ENCODE measurements at places on chromosomes 2 and 18.

DNA sequence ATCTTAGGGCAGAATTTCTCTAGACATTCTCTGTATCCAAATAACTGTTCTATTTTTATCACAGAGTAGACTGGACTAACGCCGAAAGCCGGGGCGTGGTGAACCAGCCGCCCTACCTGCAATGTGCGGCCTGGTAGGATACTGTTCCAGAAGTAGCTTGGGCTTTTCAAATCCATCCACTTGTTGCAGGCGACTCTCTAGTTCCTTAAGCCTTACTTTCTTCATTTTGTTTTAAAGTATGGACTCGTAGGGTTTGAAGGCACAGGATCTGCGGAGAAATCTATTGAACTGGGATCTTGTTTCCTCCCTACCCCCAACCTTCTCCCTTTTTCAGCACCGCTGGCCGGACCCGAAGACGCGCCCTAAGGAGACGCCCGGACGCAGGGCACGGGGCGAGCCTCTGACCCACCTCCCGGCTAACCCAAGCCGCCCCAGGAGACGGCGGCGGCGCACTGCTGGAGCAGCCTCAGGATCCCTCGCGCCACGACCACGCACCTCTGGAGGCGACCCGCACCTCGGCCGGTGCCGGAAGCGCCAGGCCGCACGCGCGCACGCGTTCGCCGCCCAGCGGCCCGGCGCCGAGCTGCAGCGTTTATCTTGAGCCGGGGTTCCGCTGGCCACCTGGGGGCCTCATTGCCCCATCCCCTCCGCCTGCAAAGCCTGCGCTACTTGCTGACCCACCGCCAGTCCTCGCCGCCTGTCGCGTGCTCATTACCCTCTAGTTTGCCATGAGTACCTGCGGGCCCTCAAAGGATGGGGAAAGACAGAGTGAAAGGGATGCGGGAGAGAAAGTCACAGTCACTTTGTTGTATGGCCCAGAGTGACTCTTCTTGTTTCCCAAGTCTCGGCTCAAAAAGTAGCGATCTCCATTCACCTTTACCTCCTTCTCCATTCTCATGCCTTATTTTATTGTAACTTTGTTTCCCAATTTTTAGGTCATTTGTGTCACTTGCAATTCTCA, at the start of gene METTL5:
Gene METTL5 (minus strand): TSS at position 533 of the 961 bp plus-strand sequence. CDS start 308 bp downstream, at position 225.
- DNase-seq = peak; percentile 84

DNA sequence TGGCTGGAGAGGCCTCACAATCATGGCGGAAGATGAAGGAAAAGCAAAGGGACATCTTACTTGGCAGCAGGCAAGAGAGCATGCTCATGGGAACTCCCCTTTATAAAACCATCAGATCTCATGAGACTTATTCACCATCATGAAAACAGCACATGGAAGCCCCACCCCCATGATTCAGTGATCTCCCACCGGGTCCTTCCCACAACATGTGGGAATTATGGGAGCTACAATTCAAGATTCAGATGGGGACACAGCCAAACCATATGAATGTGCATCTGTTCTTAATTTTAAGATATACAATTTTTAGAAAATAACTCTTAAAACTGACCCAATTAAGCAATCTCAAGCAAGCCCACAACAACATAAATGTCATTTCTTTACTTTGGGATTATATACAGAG, 12.6 kb downstream of the C18orf63 start:
- no peak for DNase-seq

DNA sequence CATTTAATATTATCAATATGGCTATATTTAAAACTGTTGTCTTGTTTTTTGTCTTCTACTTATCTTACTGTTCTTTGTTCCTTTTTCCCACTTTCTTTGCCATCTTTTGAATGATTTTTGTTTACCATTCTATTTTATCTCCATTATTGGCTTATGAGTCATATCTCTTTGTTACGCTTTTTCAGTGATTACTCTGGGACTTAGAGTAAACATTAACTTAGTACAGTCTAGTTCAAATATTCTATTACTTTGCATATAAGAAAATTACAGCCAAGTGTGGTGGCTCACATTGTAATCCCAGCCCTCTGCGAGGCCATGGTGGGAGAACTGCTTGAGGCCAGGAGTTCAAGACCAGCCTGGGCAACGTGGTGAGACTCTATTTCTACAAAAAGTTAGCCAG, 26.1 kb downstream of the ADCY3 start:
- no peak for DNase-seq

DNA sequence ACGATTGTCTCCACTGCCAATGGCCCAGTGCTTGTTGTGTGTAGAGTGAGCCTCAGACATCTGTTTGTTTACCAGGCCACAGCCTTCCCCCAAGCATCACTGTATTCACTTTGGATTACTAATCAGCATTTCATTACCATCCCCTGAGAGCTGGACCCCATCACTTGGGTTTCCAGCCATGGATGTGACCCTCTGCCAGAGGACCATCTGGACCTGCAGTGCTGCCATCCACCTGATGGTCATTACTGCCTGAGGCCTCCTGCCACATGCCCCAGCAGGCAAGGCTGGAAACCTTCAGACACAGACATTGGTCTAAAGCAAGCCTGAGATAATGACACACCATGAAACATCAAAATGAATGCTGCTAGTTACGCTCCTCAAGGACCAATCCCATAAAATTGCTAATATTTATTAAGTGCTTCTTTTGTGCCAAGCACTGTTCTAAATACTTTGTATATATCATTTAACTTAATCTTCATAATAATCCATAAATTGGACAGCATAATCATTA, 2096.3 kb upstream of the CELF4 start:
- no peak for DNase-seq

DNA sequence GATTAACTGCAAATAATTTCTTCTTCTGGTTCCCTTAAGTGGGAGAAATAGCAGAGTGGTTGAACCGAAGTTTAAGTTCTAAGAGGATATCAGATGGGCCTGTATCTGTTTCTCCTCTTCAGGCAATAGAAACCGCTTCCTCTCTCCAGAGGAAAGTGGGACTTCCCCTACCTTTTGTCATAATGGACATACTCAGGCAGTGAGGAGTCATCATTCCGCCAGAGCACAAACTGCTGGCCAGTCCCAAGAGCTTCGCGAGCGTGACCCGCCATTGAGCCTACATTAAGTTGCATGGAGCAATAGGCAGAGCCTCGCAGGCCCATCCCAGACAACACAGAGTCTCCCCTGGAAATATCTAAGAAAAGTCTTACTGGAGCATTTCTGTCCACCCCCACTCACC, 158.9 kb downstream of the LDLRAD4 start:
- no peak for DNase-seq

DNA sequence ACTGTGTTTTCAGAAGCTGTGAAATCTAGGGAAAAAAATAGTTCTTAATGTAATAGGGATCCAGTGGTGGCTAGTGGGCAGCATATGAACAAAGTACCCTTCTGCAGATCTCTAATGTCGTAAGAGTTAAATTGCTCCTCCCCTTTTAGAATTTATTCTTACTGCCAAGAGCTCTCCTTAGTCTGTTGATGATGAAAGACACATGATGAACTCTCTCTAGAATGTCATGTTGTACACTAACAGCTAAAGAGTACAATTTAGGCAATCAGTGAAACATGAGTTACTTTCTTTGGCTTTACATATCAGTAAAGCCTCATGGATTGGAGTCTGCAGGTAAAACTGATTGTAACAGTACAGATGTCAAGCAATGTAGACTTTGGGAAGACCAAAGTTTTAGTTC, 84.2 kb downstream of the SLC39A10 start:
- DNase-seq = no peak

GRCh38 chr2:40096360-40096759, 317.3 kb upstream of the THUMPD2 start:
- DNase-seq = no peak

GRCh38 chr2:165706960-165707487, 87.0 kb downstream of the GALNT3 start:
- DNase-seq = no peak

- DNase-seq = no peak
Observed at GRCh38 chr2:200383380-200384110, 77.1 kb downstream of the SPATS2L start.

DNA sequence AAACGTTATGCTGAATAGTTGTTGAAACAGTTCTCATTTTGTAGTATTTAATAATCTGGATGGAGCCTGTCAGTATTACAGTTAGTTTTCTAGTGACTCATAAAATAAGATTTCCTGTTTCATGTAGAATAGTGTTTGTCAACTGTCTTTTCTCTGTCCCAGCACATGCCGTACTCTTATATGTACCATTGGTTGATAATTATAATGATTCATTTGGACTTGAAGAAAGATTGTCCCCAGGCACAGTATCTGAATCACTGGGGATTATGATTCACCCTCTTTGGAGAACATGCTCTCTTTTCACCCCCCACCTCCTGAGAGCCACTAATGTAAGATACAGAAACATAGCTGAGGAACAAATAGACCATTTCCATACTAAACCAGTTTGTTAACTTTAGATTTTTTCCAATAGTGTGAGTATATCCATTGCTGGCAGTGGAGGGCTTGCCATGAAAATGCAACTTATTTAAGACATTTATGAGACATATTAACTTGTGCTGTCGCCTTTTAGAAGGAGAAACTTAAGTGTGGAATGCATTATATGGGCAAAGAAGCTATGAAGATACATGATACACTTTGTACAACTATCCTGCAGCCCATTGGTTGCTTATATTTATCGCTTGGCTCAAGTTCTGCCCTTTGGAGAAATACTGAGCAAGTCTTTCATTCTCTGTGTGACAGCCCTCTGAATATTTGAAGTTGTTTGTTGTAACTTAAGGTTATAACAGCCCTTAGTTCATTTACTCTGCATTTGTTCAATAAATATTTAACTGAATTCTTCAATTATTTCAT, 12.4 kb downstream of the COPS8 start:
- no peak for DNase-seq

DNA sequence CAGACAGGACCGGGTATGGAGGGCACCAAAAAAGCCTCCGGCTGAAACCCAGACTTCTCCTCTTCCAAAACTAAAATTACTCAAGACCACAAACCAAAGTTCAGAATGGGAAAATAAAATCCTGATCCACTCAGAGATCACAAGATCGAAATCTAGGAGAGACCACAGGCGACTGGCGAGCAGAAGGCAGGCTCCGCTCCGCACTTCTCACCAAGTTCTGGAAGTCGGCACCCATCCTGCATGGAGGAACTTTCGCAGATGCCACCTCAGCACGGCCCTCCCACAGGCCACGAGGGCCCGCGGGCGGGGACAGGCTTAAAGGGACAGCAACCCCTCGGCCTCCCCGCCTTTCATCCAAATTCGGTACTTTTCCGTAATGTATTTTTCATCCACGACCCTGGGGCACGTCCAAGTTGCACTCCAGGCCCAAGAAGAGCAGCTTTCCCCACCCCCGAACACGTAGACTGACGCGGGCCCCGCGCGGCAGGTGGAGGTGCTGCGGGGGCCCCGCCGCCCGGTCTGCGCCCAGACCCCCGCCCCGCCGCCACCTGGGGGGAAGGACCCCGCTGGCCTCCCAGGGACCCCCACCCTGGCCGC, 43.7 kb downstream of the HDLBP start:
- DNase-seq = peak; percentile 59

- no peak for DNase-seq
Observed at GRCh38 chr18:68034296-68034695, 517.8 kb upstream of the DSEL start.

DNA sequence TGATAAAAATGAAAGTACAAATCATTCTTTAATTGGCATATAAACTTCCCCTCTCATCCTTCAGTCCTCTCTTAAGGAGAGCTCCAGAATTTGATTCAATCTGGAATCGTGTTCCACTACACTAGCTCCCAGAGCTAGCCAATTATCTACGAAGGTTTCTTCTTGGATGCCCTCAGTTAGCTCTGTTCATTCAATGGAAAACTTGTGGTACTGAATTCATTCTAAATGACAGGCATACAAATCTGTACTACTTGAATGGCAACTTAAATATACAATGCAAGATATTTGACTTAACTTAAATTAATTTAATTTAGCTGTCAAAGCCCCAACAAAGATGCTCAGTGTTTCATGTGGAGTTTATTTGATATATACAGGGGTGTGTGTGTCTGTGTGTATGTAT, 1474.2 kb upstream of the CELF4 start:
- DNase-seq = no peak

DNA sequence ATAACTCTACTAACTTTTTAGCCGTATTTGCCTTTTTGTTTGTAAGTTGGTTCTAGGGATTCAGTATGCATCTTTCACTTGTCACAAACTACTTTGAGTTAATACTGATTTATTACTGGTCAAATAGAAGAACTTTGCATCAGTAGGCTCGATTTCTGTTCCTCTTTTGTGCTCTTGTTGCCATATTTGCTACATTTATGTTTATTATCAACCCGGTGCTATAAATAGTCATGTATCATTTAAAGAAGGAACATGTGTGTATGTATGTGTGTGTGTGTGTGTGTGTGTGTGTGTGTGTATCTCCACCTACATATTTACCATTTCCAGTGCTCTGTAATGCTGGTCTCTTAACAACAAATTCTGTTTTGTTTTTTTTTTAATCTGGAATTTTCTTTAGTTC, 79.6 kb upstream of the B3GNT7 start:
- DNase-seq = no peak

- DNase-seq = no peak
Observed at GRCh38 chr2:33340280-33340679, 136.2 kb upstream of the RASGRP3 start.

DNA sequence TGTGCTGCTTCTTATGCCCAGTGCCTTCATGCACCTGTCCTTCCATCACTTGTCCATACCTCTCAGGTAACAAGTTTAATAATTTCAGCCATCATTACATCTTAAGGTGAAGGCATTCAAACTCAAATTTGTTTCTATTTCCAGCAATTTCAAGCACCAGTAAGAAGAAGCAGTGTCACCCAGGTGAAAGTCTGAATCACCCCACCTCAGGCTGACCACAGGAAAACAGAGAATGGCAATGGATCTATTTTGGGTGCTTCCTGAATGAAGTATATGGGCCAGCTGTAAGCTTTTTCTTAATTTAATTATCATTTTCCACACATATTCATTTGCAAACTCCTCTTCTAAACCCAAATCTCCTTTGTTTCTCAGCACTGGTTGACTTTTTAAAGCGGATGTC, 372.7 kb upstream of the SOX11 start:
- no peak for DNase-seq

DNA sequence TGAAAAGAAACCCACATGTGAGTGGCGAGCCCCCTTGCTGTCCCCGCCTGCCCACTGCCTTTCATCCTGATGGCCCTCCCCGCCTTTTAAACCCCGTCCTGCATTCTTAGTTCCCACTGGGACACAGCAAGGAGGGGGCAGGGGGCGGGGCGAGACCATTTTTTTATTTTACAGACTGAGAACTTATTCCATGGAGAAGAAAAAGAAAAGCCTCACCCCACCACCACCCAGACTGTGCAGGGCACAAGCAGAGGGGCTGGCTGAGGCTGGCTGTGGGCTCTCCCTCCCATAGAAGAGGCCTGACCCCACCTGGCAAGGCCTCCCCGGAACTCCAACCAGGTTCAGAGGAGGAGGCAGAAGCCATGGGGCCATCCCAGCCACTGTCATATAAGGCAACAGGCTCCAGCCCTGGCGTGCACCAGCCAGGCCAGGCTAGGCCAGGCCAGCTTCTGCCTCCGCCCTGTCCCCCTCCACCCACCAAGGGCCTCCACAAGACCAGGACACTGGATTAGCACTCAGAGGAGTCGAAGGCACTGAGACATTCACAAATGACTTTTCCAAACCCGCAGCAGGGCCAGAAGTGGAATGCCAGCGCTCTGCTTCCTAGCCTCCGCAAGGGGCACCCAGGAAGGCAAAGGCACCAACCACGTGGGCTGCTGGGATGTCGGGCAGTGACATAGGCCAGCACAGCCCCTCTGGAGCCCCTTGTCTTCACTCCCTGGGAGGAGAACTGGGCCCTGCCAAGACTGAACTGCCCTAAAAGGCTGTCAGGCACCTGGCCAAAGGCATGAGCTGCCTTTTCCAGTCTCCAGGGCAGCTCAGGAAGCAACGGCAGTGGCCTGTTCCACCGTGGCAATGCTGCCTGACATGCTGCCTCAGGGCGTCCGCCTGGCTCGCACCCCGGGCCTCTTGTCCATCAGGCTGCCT, 37.5 kb upstream of the SEMA4C start:
- peak; percentile 46 for DNase-seq
